ENCODE measurements at places on chromosomes 16 and 17.
A peak's percentile ranks its signal among the peaks of the same experiment; 100 is the strongest.

- DNase-seq = peak; percentile 12
These were observed 12.4 kb upstream of the ZNF19 start for GRCh38 chr16:71501547-71501946.

- no peak for DNase-seq
These were observed 1.5 kb downstream of the NDRG4 start for GRCh38 chr16:58501242-58502131.

- no peak for DNase-seq
These were observed 168.4 kb downstream of the RAB11FIP4 start for GRCh38 chr17:31559584-31560501.

DNA sequence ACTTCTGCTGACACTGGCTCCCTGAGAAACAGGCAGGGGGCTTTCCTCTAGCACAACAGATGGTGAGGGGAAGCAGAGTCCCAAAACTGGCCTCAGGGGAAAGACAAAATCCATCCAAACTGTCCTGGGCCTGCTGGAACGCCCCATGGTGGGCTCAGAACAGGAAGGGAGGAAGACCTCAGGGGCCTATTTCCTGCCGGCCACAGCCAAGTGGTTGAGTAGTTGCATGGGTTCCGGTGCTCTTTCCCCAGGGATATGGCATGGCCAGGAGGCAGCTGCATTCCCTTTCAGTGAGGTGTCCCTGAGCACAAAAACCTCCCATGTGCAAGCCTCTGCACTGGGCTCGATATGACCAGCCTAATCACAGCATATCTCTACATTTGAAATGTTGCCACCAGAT is 303.0 kb upstream of the IRX5 start:
- DNase-seq = no peak

DNA sequence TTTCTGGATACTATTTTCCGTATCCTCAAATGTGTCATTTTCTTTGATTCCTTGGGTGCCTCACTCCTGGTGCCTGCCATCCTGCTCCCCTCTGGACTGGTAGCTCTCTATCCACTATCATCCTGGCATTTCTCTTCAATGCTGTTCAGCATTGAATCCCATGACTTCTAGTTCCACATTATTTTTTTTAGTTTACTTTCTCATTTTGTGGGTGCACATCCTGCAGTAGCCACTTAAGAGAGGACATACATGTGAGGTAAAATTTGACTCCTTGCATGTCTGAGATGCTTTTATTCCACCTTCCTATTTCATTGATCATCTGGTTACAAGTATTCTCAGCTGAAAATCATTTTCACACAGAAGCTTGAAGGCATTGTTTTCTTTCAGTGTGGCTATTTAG is 19.1 kb downstream of the ALOX15 start:
- no peak for DNase-seq

GRCh38 chr17:28992185-28992584 is 13.6 kb downstream of the SEZ6 start:
- no peak for DNase-seq

DNA sequence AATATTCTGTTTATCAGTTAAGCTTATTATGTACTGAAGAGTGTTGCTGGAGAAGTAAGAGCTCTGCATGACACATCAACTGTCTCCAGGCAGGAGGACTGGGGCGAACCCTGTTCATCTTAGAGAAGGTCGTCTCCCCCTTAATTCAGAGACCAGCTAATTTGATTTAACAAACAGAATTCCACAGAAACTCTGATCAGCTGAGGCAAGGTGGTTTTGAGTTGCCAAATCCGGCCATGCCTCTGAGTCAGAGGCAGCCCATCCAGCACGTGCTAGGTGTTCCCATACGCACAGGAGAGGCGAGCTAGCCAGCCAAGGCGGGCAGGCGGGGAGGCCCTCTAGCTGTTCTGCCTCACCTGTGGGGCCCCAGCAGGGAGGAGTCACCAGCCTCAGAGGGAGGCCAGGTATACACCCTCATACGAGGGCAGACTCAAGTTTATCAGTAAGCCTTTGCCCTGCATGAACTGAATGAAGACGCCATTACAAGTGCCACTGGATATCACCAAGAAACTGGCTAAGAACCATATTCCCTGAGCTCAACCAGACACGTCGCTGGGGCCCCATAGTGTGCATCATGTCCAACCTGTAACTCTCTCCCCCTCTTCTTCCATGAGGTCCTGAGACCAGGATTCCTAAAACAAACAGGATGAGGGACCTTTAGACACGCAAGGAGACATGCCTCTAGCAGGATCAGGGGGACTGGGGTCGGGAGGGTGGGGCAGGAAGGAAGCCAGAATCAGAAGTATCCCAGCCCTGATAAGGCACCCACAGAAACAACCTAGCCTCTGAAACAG is 25.7 kb downstream of the STAT5A start:
- peak; percentile 87 for DNase-seq

- no peak for DNase-seq
These were observed 3.4 kb downstream of the ADAM11 start for GRCh38 chr17:44761932-44762810.

- DNase-seq = peak; percentile 75
These were observed 13.4 kb downstream of the NATD1 start for GRCh38 chr17:21239680-21240368.

GRCh38 chr16:57133031-57133430 is 40.6 kb downstream of the CPNE2 start:
- DNase-seq = no peak

DNA sequence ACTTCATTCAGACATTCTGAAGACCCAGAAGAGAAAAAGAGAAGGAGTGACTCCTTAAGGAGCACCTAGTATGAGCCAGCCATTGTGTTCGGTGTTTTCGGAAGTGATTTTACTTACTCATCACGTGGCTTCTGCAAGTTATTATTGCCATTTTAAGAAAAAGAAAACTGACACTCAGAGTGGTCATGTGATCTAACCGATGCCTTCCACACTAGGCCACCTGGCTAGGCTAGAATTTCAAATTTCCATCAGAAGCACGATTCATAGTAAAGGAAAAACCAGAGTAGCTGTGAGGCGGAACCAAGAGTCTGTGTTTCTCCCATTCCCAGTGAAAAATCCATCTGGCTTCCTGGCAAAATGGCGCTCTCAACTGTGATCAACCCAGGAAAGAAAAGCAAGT is 32.0 kb downstream of the GTF3C1 start:
- DNase-seq = no peak

DNA sequence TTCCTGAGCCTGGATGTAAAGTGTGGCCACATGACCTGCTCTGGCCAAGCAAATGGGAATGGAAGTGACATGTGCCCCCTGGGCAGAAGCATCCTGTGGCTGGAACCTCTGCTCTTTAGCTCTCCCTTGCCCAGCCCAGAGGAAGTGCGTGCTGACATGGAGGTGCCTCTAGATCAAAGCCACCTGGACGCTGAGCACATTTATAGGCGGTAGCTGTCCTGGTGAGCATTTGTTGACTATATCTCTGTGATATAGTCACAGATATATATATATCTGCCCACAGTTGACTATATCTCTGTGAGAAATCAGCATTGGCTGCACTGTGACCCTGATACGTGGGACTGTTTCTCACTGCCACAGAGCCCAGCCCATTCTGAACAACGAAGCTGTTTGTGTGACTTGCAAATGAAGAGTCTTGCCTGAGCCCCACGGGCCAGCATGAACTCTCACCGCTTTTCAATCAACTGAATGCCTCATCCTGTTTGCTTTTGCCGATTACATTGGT is 118.8 kb downstream of the C16orf95 start:
- DNase-seq = no peak

DNA sequence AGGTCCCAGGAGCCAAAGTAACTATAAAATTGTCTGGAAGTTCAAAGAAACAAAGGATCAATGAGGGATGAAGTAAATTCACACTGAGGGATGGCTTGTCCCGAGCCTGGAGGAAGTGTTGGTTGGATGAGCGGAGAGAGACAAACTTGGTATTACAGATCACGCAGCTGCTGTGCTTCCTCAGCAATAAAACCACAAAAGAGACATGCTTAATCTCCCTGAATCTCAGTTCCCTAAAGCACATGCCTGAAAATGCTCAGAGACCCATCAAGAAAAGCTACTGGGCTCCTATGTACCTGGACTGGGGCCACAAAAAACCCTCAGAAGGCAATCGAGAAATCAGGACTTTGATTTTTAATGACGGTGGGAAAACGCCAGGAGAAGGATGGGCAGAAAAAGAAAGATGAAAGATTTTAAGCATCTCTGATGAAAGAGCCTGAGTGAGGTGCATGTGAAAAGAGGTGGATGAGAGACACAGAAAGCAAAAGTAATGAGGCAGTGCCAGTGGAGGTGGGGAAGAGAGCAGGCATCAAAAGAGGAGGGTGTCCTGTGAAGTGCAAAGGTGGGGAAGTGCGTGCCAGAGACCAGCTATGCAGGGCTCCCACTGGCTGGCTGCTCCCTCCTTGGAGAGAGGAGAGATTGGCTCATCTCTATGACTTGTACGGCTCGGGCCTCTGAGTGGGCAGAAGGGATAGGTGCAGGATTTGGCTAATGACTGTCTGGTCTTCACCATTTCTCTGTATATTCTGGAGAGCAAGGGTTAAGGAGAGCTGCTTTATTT is 143.7 kb downstream of the ABCC12 start:
- no peak for DNase-seq

GRCh38 chr17:45430738-45431530 is 1.7 kb downstream of the ARHGAP27 start:
- DNase-seq = peak; percentile 26
